Stimulated activated CD8-positive, alpha-beta memory T cell treated with anti-CD3 and anti-CD28 coated beads, Interleukin-4, amount 100 ng/mL, for 4 hours (primary cell): ENCODE measurements at places on chromosomes 11 and 22.

GRCh38 chr11:9020916-9021315 is 17.1 kb upstream of the NRIP3 start:
- DNase-seq: no peak

DNA sequence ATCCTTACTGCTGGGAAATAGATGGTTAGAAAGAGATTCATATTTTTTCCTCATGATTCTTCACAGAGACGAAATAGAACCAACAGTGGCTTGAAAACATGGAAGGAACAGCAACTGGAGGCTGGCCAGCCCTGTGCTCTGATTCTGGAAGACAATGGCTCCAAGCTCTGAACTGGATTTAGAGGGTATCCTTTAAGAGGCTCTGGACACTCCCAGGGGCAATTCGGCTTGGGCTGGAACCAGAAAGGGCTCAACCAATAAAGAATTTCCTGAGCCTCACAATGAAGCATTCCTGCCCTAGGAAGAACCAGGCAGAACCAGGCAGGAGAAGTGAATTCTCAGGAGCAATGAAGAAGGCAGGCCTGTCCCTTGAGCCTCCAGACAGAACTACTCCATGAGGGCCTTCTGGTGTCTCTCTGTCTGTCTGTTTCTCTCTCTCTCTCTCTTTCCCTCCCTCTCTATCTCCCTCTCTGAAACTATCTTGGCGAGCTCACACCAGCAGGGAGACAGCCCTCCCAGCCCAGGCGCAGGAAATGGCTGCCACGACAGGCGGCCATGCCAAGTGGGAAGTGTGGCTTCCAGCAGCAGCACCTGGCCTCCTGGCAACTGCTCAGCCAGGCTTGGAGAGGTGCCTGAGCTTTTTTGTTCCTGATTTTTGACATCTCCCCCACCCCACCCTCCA is 93.3 kb downstream of the RCN1 start:
- no peak for DNase-seq

GRCh38 chr11:70942593-70942992 is 309.8 kb downstream of the SHANK2 start:
- DNase-seq: no peak

DNA sequence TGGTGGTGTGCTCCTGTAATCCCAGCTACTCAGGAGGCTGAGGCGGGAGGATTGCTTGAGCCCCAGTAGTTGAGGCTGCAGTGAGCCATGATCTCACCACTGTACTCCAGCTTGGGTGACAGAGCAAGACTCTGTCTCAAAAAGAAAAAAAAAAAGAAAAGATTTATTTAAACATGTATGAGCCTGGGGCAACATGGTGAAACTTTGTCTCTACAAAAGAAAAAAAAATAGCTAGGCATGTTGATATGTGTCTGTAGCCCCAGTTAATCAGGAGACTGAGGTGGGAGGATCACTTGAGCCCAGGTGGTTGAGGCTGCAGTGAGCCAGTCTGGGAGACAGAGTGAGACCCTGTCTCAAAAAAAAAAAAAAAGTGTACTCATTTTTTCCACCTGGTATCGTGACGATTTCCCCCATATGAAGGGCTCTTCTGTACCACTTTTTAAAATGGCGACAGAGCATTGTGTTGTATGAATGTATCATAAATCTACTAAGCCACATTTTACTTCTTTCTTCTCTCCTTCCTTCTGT is 16.4 kb upstream of the KCTD14 start:
- no peak for DNase-seq

DNA sequence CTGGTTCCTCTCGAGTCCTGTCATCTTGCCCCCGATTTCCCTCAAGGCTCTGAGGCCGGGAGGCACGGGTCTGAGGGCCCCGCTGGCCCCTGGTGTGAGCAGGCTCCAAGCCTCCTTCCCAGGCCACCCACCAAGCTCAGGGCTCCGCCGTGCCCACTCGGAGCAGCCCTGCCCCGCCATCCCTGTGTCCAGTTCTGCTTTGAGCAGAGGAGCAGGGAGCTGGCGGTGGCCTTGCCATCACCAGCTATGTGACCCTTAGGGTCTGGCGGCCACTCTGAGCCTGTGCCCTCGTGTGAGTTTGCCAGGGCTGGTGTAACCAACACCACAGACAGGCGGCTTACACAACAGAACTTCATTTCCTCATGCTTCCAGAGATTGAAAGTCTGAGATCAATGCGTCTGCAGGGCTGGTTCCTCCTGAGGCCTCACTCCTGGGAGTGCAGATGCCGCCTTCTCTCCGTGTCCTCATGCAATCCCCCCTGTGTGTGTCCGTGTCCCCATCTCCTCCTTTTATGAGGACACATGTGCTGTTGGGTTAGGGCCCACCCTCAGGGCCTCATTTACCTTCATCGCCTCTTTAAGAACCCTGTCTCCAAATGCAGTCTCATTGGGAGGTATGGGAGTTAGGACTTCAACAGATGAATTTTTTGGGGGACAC is 36.5 kb upstream of the CELSR1 start:
- no peak for DNase-seq

DNA sequence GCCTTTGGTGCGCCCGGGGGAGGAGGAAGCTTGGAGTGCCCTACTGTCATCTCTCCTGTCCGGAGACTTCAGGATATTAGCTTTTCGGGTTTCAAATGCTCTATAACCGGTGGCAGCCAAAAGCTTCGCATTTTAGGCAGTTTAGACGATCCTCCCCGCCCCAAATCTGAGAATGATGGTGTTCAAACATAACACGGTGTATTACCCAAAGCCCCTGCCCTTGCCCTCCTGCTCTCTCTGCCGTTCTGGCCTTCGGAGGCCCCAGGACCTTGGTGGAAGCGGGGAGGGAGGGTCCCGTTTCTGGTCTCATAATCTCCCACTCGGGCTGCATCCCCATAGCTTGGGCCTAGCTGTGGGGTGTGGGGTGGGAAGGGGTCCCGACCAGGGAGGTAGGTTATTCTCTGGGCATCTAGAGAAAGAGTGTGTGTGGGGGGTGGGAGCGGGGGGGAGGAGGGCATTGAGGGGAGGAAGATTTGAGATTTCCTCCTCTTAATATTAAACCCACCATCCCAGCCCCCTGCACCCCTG is 2.3 kb downstream of the PKNOX2 start:
- no peak for DNase-seq

GRCh38 chr11:32894149-32894827 is 1.7 kb downstream of the QSER1 start:
- DNase-seq: no peak

GRCh38 chr22:33666279-33666960 is 253.9 kb downstream of the LARGE1 start:
- DNase-seq: no peak

DNA sequence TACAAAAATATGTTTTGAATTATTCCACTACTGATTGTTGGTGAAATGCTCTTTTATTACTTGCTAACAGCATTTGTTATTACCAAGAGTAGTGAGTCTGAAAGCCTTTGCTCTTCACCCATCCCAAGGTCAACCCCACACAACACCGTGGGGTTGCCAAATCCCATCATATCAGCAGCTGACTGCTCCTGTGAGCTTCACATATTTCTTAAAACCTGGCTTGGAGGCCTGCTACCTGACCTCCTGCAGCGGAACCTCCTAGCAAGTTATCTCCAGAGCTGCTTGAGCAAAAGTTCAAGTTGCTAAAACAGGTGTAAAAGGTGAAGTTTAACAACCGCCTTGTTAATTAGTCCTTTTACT is 20.1 kb upstream of the EIF3M start:
- DNase-seq: no peak

- DNase-seq: no peak
These were observed 21.5 kb downstream of the BIRC2 start for GRCh38 chr11:102368472-102368871.

DNA sequence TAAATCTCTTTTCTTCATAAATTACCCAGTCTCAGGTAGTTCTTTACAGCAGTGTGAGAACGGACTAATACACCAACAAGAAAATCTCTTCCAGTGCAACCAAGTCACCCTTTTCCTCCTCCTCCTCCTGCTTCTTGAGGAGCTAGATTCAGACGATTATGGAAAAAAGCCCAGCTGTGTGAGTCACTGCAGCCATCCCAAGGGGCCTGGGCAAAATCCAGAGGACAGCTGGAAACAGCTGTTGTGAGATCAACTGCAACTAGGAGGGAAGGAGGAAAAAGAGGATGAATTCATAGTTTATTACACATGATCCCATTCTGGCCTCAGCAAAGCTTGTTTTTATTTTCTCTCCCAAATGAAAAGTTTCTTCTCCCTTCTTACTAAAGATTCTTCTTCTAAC is 32.9 kb downstream of the RBFOX2 start:
- no peak for DNase-seq

- DNase-seq: no peak
These were observed 140.9 kb downstream of the TEAD1 start for GRCh38 chr11:12815129-12815480.

DNA sequence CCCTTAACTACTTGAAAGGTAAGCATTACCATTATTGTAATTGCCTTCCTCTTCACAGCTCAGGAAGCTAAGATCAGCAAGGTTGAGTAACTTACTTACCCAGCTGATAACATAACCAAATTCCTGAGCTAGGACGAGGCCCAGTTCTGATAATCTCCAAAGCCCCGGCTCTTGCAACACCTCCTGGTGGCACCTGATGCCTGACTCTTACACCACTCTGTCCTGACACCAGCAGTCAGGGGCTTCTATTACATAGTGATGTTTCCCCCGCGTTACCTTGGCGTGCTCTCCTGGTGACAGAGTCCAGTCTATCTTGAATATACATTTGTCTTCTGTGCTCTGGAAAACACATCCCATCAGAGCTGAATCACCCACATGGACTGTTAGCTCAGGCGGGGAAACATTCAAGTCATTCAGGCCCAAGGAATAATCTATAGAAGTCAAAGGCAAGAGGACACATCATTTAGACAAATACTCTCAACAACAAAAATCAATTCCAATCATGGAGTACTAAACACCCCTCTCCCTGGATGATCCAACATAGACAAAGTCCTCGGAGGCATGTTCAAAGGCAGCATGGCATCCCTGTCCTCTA is 12.6 kb downstream of the JAML start:
- no peak for DNase-seq

- no peak for DNase-seq
These were observed 1584.3 kb upstream of the RAG2 start for GRCh38 chr11:38182126-38182866.

GRCh38 chr11:82045748-82046457 is 687.8 kb downstream of the FAM181B start:
- no peak for DNase-seq

DNA sequence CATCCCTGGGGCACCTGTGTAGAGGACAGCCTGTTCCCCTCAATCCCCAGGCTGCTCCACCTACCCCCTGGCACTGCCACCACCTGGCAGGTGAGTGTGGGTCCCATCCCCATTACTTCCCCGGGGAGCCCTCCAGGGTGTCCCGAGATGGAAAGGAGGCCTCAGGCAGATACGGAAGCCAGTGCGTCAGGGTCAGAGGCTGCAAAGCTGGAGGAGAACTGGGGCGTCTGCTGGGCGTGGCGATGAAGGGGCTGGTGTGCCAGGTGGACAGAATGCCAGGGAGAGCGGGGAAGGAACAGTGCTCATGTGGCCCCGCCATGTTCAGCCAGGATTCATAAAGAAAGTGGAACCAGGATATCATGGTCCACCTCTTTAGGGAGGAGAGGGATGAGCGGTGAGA is 7.8 kb downstream of the YPEL1 start:
- no peak for DNase-seq

DNA sequence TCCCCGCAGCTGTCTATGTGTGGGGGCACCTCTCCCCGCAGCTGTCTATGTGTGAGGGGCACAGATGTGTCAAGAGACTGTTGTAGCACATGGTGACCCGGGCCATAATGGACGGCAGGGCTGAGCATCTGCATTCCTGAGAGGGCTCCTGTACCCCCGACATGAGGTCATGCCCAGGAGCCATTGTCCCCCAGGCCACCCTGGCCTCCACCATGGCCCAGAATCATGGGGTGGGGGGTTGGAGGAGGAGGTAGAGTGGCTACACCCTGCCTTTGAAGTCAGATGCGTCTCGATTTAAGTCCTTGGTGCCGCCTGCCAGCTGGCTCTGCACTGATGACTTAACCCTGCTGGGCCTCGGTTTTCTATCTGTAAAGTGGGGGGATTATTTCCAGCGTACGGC is 49.1 kb downstream of the ARHGAP8 start:
- DNase-seq: no peak

- no peak for DNase-seq
These were observed 1.0 kb downstream of the SFI1 start for GRCh38 chr22:31497148-31497938.

- DNase-seq: no peak
These were observed 24.9 kb downstream of the FDX1 start for GRCh38 chr11:110454609-110455008.

DNA sequence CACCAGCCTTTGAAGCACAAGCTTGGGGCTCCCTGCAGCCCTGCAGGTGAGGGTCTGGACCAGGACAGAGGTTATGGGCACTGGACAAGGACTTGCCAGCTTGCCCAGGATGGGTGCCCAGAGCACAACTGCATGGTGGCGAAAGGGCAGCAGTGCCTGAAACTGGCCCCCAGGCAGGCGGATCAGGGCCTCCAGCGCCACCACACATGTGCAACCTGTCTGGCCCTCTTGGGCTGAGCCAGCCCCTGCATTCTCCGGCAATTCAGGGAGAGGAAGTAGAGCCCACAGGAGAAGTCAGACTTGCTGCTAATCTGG is 18.8 kb downstream of the MB start:
- DNase-seq: no peak

DNA sequence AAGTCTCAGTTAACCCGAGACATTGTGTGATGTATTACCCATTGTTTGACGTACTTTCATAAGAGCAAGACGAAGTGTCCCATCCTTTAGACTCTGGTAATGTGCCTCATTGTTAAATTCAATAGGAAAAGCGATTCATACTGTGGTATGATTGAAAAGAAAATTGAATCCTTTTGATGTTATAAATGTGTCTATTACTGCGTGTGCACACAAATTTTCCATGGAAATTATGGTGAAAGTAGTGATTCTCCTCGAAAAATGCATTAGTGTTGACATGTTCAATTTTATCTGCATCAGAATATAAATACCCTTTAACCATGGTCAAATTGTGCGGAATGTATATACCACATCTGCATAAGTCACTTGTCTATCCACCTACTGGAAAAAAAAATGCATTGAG is 386.8 kb downstream of the INSC start:
- DNase-seq: no peak

GRCh38 chr11:119774172-119774763 is 45.3 kb upstream of the NECTIN1 start:
- DNase-seq: no peak

DNA sequence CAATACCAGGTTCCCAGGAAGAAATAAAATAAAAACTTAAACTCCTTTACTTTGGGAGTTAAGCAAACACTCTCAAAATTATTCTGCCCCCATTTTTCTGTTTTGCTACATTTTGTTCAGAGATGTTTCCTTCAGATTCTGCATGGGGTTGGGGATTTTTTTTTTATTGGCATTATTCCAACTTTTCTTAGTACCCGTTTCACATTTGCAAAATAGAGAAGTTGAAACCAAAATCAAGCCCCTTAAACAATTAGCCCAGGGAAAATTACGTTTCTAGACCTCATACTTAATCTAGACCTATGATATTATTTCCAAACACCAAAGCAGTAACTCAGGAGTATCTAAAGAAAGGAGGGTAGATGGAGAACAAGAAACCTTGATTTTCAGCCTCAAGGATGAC is 20.6 kb upstream of the MS4A7 start:
- DNase-seq: no peak

GRCh38 chr11:1935156-1936071 is 11.7 kb upstream of the MRPL23 start:
- no peak for DNase-seq

- DNase-seq: no peak
These were observed 65.5 kb upstream of the NUP160 start for GRCh38 chr11:47913529-47914244.

- no peak for DNase-seq
These were observed 89.1 kb downstream of the SWAP70 start for GRCh38 chr11:9753021-9753420.
